ENCODE measurements at places on chromosomes 2 and 18.

- peak; percentile 32 for DNase-seq
These were observed 9.9 kb downstream of the EPHA4 start for GRCh38 chr2:221562226-221562625.

DNA sequence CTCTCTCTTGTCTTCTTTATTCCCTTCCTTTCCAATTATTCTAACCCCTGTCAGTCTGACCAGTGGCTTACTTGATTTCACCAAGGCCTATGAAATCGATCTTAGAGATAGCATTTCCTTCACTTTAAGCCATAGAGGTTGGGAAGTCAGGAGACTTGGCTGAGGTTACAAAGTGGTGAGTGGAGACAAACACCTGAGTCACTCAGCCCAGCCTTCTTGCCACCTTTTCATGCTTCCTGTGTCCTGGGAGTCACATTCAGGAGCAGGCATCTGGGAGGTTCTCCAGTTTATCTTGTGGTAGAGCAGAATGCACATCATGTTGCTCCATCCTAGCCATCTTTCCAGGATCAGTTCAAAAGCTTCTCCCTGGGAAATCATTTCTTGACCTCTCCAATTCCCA is 59.1 kb downstream of the VSNL1 start:
- DNase-seq, result no peak

DNA sequence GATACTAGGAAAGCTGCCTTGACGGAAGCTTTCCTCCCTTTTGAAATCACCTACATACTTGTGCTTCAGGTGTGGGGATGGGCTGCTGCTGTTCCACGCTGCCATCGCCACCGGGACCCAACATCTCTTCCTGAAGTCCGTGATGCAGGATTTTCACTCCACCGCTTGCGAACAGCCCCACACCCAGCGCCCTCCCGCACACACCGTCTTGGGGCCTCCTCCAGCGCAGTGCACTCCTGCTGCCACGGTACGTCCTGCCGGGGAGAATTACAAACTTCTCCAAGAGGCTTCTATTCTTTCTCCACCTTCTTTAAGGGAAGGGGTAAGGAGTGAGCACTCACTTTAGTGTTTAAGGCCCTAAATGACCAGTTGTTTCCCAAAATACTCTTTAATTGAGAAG is 58.2 kb downstream of the HRH4 start:
- DNase-seq, result no peak

DNA sequence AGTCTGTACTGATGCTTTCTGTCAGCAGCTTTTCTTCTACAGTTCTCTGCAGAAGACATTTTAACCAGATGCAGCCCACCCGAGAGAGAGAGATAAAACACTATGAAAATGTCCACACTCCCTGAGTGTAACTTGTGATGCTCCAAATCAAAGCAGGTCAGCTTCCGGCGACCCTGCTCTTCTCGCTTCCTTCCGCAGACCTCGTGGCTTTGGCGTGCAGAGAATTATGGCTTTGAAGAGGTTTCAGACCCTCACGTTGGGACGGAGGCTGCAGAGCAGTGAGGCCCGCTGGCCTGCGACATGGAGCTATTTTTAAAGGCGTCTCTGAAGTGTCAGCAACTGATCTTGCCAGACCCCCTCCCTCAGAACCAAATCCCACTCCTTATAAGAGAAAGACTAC is 41.8 kb downstream of the TMEM163 start:
- no peak for DNase-seq

DNA sequence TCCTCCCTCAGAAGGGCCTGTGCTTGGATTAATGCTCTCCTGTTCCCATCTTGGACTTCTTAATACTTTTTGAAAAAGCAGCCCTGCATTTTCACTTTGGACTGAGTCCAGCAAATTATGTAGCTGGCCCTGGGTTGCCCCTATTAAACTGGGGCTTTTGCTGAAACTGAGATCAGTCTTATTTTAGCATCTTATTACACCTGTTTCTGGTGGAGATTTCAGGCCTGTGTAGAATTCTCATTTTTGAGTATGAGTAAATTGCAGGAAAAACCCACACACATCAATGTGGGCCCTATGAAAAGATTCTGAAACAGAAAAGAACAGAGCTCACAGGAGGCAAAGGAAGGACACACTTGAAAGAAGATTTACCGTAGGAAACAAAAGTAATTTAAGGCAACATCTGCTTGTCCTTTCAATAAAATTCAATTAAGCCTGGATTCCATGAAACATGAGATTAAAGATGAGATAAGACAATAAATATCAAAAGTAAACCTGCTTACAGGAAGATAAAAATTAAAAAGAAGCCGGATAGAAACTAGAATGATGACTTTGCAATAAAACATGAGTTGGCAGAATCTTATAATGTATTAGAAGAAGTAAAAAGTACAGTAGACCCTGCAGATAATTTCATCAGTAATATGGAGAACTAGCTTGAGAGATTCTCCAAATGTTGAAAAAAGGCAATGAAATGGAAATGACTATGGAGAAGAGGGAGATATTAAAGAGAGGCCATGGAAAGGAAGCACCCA is 90.7 kb upstream of the GCFC2 start:
- no peak for DNase-seq

- DNase-seq, result no peak
These were observed 49.7 kb downstream of the GLI2 start for GRCh38 chr2:120785228-120785966.

GRCh38 chr2:26444236-26444635 is 33.7 kb downstream of the OTOF start:
- no peak for DNase-seq

DNA sequence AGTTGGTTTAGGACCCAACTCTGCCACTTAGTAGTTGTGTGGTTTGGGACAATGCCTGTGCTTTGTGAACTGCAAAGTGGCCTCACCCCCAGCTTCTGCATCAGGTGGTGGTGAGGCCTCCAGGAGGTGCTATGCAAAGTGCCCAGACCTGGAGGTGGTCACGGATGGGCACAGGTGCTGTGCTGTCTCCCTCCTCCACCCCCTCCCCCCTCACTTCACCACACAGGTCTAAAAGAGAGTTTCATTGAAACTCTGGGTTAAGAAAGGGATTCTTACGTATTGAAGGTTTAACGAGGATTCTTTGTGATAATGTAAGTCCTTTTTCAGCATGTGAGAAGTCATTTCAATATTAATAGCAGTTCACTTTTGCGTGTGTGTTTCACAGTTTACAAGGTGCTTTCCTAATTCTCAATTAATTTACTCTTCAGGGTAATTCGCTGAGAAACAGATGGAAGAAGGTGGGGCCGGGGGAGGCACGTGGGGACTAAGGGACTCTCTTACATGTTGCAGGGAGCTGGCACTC is 369.9 kb downstream of the LPIN1 start:
- DNase-seq, result no peak

- DNase-seq, result no peak
These were observed 3.6 kb downstream of the LRP1B start for GRCh38 chr2:142127248-142127647.

- DNase-seq, result peak; percentile 63
These were observed 1265.5 kb upstream of the ACVR2A start for GRCh38 chr2:146579147-146579930.

DNA sequence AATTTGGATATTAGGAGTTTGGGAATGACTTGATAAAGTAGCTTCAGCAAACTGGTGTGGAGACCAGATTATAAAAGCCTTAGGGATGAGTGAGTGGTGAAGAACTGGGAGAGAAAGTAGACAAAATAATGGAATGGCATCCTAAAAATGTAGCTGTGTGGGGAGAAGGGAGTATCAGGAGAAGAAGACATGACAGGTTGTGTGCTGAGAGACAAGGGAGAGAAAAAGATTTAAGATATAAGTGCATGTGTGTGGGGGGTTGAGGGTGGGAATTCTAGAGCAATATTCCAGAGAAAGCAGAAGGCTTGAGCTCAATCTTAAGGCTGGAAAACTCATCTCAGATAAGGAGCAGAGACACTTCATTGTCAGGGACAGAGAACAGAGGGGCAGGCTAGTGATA is 159.5 kb downstream of the HNMT start:
- DNase-seq, result no peak

DNA sequence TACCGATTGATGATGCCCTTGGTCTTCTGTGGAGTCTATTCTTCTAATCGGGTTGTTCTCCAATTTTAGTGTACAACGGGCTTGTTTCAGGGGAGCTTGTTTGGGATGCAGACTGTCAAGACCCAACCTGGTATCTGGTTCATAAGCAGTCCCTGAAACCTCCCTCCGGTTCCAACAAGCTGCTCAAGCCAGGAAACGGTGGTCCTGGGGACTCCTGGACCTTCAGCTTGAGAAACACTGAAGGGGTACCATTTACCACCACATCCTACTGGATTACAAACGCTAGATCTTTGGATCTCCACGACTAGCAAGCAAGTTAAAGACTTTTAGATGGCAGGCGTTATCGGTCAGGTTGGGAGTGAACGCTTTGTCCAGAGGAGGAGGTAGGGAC is 2.0 kb downstream of the BCL2 start:
- DNase-seq, result no peak

DNA sequence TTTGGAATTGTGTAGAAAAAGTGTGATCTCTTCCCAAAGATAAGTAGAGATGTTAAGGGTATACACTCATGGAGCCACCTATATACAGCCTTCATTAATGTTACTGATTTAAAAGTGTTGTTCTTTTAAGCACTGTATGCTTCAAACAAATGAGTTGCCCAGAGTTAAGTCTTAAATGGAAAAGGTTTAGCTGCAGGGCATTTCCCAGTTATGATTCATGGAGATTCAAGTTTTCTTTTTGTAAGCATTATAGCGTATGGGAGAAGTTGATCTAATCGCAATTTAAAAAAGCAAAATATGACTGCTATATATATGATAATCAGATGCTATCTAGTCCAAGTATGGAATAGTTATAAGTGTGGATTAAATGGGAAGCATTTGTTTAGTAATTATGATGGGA is 4.8 kb downstream of the PDK1 start:
- DNase-seq, result no peak

- no peak for DNase-seq
These were observed 36.0 kb upstream of the BIN1 start for GRCh38 chr2:127142663-127143630.

- DNase-seq, result no peak
These were observed 161.1 kb upstream of the SIX3 start for GRCh38 chr2:44780406-44780805.

DNA sequence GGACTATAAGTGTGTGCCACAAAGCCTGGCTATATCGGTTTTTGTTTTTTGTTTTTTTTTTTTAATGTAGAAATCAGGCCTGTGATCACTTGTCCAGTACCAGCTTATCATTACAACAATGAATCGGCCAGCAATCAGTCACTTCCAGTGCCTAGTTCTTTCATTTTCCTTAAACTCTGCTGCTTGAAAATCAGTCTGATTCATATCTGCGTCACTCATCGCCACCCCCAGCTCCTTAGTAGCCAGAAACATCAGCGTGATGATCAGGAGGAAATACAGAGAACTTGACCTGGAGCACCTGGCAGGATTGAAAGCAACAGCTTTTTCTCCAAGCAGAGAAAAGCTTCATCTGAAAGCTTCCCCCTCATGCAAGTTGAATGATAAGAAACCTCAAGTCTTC is 75.4 kb downstream of the SPTBN1 start:
- DNase-seq, result peak; percentile 79

DNA sequence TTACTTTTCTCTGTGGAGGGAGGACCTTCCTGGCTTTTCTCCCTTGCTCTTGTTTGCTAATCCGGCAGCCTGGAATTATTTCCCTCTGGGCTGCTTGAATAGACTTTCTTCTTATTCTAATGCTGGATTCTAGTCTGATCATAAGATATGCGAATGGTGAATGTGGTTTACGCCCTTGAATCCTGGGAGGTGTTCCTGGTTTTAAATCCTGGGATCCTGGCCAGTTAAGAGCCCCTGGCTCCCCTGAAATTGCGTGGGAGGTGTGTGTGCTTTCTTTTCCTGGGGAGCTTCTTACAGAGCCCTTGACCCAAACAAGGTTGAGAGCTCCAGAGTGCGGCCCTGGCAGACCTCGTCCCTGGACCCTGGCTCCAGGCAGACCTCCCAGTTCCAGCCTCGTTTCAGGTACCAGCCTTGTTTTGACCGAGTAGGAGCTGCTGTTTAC is 2.8 kb downstream of the SH3BP4 start:
- no peak for DNase-seq

DNA sequence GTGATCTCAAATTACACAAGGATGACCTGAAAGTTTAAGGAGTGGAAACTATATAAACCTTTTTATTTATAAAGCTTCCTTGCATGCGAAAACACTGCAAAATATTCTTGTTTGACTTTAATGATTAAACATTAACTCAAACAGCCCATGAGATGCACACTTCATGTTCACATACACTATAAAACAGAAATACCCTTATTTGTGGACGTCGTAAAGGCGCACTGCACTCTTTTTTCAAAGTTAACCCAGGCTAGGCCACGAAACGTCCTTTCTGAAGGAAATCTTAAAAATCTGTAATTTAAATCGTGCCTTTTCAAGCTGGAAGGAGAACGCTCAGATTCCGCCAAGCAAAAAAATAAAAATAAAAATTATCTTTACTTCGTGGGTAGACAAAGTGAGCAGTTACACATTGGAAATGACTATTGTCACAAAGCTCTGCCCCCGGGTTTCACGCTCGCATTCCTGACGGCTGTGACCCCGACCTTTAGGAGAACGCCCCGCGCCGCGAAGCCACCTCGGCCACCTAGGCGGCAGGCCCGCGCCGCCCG is 728 bp downstream of the FAM168B start:
- DNase-seq, result peak; percentile 4

GRCh38 chr2:216436383-216436782 is 24.1 kb downstream of the SMARCAL1 start:
- no peak for DNase-seq

GRCh38 chr18:58714259-58714658 is 43.0 kb downstream of the MALT1 start:
- no peak for DNase-seq

GRCh38 chr2:170937709-170938379 is 8.8 kb downstream of the GORASP2 start:
- no peak for DNase-seq

- no peak for DNase-seq
These were observed 374.8 kb upstream of the TRIB2 start for GRCh38 chr2:12341920-12342319.

- DNase-seq, result peak; percentile 86
These were observed 24.7 kb upstream of the COLEC12 start for GRCh38 chr18:525036-525797.

GRCh38 chr2:164560181-164560792 is 61.0 kb downstream of the GRB14 start:
- peak; percentile 35 for DNase-seq

Measured in LHCN-M2 (cell line).